Foreskin keratinocyte (primary cell): ENCODE measurements at places on chromosomes 2 and 18. TPM values are rescaled to one million over a fixed set of nuclear protein-coding genes. Genes with fewer than 3 reads are reported as not detected.
A peak's percentile ranks its signal among the peaks of the same experiment; 100 is the strongest.

The TLX2 gene
- 0.10 TPM in 1 of 2 replicates, not detected in the other for total RNA-seq

The PSD4 gene
- total RNA-seq: 34.4 and 38.2 TPM in 2 replicates

The HDAC4 gene
- total RNA-seq: 6.9 and 7.5 TPM in 2 replicates

The UCN gene
- 0.14 and 0.31 TPM in 2 replicates for total RNA-seq

The MAPK4 gene
- not detected in 2 replicates for total RNA-seq

The IL36B gene
- total RNA-seq: not detected in 2 replicates

The AAK1 gene
- 33.0 and 33.6 TPM in 2 replicates for total RNA-seq

The TBR1 gene
- not detected in 2 replicates for total RNA-seq

The FEV gene
- total RNA-seq: not detected in 2 replicates

The DOK6 gene
- not detected in 2 replicates for total RNA-seq

The MDH1B gene
- 0.48 and 0.56 TPM in 2 replicates for total RNA-seq

The LYPD6B gene
- 5.2 and 7.7 TPM in 2 replicates for total RNA-seq

The KATNAL2 gene
- 0.95 and 1.3 TPM in 2 replicates for total RNA-seq

The KRTCAP3 gene
- total RNA-seq: 37.1 and 40.2 TPM in 2 replicates

DNA sequence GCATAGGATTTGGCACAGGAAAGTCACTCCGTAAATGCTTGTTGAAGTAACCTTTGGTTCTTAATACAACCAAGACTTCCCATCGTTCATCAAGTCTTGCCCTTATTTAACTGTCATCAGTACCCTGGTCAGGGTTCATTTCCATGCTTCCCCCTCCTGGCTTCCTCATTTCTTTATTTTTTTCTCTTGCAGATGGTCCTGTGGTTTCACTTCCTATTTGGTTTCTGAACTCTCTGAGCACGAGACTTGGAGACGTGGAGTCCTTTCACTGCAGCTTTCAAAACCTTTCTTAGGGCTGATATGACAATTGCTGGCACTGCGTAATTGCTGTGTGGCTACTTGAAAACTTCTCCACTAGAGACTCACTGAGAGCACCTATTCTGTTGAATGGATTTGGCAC is 59.9 kb upstream of the PID1 start:
- DNase-seq: no peak

DNA sequence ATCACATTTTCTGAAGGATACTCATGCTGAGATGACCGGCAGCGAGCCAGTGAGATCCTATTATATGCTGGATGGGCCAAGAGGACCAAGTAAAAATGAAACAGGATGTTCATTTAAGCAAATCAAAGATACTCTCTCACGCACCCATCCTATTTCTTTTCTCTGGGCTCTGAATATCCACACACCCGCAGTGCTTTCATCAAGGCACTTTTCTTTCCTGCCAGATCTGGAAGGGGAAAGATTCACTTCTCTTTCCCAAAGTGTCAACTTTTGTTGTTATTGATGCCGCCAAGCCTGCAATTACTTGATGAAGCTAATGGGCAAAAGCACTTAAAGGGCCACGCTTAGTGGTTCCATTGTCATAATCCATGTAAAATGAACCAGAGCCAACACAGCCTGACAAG is 191.9 kb upstream of the CHAC2 start:
- DNase-seq: no peak

GRCh38 chr2:140797718-140798117 is 1333.1 kb downstream of the LRP1B start:
- peak; percentile 6 for DNase-seq

DNA sequence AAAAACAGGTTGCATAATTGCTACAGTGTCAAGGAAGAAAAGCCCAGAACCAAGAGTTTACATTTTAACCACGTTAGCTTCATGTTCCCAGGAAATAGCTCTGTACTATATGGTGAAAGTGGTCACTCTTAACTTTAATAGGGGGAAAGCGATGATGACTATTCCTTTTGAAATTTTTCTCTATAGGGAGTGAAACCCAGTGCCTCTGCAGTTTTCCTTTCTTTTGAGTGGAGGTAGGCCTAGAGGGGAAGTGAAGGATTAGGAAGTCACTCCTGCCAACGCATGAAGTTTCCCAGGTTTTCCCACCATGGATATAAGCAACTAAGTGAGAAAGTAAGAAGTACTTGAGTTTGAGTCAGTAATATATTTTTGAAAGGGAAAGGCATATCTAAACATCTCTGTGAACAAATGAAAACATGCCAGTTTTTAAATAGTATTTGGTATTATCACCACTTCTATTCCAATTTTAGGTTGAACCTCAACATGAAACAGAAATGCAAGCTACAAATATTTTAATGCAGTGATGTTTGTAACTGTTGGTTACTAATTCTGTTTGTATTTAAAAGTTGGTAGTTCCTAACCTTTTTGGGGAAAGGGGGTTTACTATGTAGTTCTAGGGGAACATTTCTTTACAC is 91.9 kb downstream of the VRK2 start:
- DNase-seq: no peak

DNA sequence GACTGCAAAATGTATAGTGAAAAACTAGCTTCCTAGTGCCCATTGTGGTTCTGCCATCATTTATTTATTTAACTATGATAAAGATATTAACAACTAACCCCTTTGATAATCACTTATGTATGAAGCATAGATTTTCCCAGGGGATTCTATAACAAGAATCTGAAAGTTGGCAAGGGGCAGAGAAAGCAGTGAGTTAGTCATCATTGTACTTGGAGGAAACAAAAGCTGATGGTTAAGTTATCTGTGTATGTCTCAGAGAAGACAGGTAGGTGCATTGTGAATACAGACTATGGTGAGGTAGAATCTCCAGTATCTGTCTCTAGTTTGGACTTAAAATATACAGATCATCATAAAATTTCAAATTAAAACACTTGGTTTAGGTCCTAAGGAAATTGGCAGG is 2159.1 kb upstream of the CELF4 start:
- DNase-seq: peak; percentile 37

DNA sequence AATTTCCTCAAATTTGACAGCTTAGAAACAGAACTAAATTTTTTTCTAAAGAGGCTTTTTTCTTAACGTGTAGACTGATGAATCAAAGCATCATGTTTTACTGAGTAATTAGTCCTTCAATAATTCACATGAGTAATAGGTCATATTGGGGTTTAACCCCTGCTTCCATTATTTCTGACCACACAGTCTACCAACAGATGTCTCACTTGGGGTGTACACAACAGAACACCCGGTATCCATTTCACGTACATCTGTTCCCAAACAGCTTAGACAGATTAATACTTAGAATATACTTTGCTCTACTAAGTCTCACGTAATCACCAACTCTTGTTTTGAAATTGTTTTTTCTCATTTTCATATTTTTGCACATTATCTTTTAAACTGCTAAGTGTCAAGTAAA is 14.8 kb downstream of the CERKL start:
- no peak for DNase-seq

- DNase-seq: no peak
Measured at GRCh38 chr2:11876436-11876835, 130.0 kb downstream of the LPIN1 start.

DNA sequence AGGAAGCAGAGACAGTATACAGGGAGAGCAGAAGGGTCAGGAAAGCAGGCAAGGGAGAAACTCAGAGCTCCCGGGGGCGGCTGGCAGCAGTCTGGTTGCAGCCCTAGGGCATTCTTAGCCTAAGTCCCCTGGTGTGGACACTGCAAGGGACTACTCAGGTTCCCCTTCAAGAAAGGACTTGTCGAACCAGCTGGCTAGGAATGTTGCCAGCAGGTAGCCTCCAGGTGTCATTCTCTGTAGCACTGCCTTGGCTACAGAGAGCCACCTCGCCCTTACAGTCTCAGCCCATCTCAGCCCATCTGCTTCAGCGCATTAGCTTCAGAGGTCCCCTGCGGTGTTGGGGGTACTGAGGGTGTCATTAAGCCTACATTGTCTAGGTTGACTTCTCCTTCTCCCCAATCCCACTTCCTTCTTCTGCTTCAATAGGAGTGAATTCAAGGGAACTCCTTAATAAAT is 11.3 kb upstream of the TMSB10 start:
- DNase-seq: peak; percentile 50

- no peak for DNase-seq
Measured at GRCh38 chr18:28669165-28669564, 492.2 kb upstream of the CDH2 start.

GRCh38 chr2:149991576-149991975 is 404.0 kb upstream of the MMADHC start:
- no peak for DNase-seq

GRCh38 chr2:219576505-219577388 is 4.6 kb downstream of the INHA start:
- DNase-seq: no peak

DNA sequence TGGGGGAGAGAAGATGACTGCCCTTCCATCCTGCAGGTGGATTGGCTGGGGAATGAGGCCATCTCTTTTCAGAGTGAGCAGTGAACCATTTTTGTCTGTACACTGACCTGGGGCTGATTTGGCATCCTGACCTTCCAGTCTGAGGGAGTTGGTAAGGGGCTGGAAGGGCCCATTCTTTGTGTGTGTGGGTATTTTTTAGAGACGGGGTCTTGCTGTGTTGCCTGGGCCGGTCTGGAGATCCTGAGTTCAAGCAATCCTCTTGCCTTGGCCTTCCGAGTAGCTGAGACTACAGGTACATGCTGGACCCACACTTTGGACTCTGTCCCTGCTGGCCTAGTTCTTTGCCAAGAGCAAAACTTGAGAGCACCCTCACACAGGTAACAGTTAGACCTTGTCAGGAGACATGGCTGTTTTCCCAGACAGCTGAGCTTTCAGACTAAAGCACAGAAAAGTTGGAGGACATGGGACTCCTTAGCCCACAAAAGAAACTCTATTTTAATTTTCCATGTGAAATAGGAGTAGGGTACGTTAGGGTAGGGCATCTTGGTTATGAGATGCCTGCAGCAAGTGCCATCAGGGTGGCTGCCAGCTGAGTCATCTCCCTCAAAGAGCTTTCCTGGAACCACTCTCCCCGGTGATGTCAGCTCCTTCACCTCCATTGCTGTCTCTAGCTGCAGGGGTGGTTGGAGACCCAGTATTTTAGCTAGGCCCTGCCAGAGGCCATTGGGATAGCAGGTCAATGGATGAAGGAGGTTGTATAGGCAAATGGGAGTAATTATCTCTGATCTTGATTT is 60.7 kb downstream of the DGKD start:
- no peak for DNase-seq

GRCh38 chr18:79850731-79851130 is 53.0 kb downstream of the KCNG2 start:
- DNase-seq: no peak

- DNase-seq: no peak
Measured at GRCh38 chr18:21571772-21572171, 28.7 kb downstream of the ESCO1 start.

GRCh38 chr2:120436885-120437603 is 91.1 kb downstream of the INHBB start:
- DNase-seq: peak; percentile 26

- DNase-seq: peak; percentile 85
Measured at GRCh38 chr2:200352636-200353035, 46.1 kb downstream of the SPATS2L start.

DNA sequence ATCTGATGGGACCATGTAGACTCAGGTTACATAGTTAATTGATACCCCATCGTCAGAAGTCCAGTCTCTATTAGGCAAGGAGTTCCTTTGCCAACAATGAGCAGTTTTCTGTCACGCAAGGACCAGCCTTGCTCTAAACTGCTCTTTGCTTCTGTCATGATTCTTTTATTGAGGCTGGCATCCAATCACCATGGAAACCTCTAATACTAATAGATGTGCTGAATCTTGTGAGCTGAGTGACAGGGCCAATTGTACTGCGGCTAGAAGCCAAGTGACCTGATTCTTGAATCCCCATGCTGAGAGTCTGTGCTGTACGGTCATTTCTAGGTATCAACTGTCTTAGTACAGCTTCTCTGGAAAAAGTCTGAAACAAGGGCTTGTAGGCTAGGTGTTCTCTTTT is 395.6 kb downstream of the RND3 start:
- no peak for DNase-seq

- no peak for DNase-seq
Measured at GRCh38 chr2:219918254-219918653, 290.8 kb downstream of the SLC4A3 start.

DNA sequence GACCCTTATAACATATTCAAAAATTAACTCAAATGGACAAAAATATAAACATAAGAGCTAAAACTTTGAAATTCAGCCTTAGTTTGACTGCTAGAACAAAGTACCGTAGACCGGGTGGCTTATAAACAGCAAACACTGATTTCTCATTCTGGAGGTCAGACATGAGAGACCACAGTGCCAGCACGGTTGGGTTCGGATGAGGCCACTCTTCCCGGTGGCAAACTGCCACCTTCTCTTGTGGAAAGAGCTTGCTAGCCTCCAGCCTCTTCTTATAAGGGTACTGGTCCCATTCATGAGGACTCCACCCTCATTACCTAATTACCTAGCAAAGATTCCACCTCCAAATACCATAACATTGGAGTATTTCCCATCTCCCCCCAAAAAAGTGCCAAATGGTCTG is 91.3 kb downstream of the FAM210A start:
- no peak for DNase-seq
